CD4-positive, alpha-beta T cell treated with Interleukin-6 at 100 ng/mL for 8 hours (primary cell): ENCODE measurements at places on chromosomes 11 and 22.

- no peak for DNase-seq
Measured at GRCh38 chr11:71321433-71322191, 69.2 kb upstream of the SHANK2 start.

DNA sequence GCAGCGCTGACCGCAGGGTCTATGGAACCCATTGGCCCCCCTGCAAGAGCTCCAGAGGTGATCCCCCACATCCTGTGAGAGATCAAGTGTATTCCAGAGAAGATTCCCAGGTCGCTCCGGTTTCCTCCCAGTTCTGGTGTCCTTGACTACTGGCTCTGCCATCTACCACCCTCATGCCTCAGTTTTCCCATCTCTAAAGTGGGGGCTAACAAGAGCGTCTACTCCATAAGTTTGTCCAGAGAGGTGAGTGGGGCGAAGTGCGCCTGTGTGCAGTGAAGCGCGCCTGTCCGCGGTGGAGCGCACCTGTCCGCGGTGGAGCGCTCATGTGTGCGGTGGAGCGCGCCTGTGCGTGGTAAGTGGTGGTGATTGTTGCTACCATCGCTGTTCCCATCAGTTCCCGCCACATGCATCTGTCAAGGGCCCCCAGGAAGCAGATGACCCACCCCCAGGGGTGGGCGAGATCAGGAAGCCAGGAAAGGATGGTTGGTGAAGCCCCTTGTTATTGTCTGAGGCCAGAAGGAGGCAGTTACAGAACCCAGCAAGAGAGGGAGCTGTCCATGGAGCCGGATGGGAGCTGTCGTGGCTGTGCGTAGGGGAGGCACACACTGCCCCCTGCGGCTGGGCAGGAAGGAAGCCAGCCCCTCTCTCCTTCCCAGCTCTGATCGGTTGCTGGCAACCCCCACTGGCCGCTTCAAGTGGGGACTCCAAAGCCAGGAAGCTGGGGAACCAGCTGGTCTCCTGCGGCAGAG, 73.2 kb upstream of the FGF3 start:
- DNase-seq, result no peak

- peak; percentile 44 for DNase-seq
Measured at GRCh38 chr22:39556970-39557841, 13.3 kb upstream of the CACNA1I start.

DNA sequence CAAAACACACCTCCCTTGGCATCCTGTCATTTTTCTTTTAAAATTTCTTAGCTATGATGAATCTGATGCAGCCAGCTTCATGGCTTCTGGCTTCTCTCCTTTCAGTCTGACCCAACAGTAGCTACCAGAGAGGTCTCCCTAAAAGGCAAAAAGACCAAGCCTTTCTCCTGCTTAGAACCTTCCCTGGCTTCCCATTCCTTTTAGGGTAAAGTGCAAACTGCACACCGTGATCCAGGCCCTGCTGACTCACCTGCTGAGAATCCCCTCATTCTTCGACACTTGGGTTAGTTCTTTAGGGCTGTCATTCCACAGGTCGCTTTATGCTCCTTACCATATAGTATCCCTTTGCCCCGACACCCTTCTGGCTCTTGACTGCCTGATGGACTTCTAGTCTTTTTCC, 362.4 kb downstream of the MIAT start:
- DNase-seq, result no peak

DNA sequence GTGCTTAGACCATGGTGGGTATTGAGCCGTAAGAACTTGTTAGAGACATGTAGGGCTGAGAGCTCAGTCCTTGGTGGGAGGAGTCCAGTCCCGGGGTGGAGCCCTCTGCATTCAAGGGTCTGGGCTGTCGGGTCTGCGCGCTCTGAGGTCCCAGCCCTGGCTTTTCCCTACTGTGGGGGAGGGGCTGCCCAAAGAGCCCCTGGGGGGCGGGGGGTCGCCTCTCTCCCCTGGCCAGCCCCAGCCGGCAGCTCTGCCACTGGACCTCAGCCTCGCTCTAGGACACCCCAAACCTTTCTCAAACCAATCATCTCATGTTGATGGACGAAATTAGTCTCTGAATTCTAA, 1006.4 kb downstream of the BRD1 start:
- no peak for DNase-seq

DNA sequence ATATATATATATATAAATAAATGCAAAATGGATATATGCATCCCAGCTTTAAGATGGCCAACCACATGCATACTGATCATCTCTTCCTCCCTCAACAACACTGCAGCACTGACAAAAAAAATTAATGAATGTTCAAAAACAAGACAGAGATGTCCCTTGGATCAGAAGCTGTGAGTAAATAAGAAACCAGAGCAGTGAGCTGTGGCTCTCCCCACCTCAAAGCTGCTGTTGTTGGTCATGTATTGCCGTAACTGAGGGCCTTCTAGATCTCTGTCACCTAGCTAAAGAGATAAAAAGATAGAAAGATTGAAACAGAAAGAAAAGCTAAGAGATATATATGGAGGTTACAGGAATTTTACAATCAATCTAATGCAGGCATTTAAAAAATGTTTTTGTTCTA, 15.5 kb upstream of the TMEM135 start:
- no peak for DNase-seq

DNA sequence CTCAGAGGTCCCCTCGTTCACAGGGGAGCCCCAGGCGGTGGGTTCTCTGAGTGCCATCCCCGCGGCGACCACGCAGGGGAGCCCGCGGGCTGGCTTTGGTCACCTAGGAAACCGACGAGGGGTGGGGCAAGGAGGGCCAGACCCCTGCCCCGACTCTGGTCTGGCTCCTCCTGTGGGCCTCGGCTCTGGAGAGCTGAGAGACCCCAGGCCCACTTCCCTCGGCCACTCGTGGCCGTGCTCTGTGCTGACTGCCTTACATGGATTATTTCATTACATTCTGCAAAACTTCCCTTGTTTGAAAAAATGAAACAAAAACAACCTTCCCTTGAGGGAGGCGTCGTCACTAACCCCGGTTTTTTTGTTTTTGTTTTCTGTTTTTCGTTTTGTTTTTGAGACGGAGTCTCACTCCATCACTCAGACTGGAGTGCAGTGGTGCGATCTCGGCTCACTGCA, 15.1 kb upstream of the CYTH4 start:
- peak; percentile 66 for DNase-seq
